ENCODE measurements at places on chromosomes 16 and 17.
A peak's percentile ranks its signal among the peaks of the same experiment; 100 is the strongest.

- DNase-seq: no peak
Measured at GRCh38 chr16:57083485-57084126, 8.8 kb upstream of the CPNE2 start.

GRCh38 chr17:57730026-57730701 is 14.9 kb downstream of the CCDC182 start:
- DNase-seq: no peak

DNA sequence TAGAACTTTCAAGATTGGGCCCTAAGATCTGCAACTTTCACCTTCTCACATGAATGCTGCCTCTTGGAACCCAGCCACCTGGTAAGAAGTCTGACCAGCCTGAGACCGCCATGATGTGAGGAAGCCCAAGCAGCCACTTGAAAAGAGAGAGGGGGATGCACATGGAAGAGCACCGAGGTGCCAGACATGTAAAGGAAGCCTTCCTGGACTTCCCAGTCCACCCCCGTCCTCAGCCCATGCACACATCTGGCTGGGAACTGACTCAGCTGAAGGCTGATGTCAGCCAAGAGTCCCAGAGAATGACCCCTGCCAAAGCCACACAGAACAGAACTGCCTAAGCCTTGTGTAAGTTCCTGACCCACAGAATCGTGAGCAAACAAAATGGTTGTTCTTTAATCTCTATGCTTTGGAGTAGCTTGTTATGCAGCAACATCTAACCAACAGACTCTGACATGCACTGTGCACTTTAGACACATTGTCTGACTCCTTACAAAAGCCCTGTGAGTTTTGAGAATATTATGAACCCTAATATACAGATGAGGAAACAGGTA is 86.7 kb downstream of the RMI2 start:
- no peak for DNase-seq

DNA sequence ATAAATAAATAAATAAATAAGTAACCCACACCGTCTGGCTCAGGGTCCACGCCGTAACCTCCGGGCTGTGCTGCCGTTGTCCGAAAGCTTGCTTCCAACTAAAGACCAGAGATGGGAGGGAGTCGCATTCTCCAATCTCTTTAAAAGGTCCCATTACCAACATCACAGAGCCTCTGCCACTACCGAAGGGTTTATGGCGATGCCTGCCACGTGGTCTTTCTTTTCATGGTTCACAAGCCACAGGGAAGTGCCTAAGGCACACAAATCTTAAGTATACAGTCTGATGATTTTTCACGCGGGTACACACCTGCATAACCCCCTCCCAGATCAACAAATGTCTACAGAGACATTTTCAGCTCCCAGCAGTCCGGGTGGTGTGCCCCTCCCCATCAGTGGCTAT is 1.4 kb downstream of the COTL1 start:
- DNase-seq: no peak

DNA sequence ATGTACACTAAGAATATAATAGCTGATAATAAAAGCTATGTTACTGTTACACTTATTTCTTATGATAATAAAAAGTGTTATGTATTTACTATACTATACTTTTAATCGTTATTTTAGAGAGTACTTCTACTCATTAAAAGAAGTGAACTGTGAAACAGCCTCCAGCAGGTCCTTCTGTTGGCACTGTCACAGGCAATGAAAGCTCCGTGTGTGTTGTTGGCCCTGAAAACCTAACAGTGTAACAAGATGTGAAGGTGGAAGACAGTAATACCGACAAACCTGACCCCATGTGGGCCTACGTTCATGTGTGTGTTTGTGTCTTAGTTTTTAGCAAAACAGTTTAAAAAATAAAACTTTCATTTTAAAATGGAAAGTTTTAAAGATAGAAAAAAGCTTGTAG is 91.8 kb downstream of the STH start:
- no peak for DNase-seq

- no peak for DNase-seq
Measured at GRCh38 chr16:56354016-56354415, 71.3 kb downstream of the AMFR start.

GRCh38 chr16:83530293-83530692 is 277.5 kb upstream of the HSBP1 start:
- DNase-seq: no peak

DNA sequence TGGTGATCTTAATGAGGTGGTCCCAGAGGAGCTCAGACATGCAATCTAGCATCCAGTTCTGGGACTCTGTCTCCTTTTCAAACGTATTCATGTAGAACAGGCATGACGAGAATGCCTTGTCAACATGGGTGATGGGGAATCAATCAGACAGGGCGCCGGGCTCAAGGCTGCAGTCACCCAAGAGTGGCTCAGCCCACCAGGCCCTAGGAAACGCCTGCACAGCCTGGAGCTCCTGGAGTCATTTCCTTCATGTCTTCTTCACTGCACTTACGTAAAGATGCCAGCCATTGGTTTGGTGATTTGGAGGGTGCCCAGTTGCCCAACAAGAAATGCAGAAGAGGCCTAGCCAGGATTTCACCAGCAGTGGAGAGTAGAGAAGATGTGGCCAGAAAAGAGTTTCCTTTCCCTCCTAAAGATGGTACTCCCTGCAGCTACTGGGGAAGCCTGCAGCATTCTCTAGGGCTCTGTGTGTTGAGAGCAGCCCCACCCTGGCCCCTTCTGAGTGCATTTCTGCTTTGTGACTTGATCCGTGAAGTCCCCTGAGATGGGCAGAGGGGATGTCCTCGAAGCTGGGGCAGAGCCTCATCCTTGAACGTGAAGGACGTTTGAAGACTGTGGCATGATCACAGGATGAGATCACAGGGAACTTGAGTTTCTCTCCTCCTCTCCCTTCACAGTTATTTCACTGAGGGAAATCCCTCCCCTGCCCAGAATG is 24.0 kb upstream of the STH start:
- no peak for DNase-seq

DNA sequence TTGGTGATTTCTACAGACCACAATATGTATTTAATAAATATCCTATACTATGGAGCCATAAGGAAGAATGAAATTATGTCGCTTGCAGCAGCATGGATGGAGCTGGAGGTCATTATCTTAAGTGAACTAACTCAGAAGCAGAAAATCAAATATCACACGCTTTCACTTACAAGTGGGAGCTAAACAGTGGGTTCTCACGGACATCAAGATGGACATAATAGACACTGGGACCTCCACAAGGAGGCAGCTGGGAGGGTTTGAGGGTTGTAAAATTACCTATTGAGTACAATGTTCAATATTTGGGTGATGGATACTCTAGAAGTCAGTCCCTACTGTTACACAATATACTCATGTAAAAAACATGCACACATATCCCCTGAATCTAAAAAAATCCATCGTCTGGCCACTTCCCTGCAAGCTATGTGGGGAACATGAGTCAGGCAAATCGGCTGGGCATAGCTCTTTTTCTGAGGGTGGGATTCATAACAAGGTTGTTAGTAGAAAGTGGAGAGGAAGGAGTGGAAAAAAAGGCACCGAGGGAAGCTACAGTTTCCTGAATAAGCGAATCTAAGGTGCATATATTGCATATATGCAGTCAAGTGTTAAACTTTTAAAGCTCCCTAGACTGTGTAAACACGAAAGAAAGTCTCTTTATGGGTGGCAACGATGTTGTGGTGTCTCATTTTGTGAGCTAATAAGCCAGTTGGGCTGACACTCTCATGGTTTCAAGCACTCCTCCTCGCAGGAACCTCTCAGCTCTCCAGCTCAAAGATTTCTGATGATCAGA is 135.2 kb upstream of the CPHXL start:
- DNase-seq: no peak

- DNase-seq: no peak
Measured at GRCh38 chr16:51163894-51164566, 13.0 kb upstream of the SALL1 start.

DNA sequence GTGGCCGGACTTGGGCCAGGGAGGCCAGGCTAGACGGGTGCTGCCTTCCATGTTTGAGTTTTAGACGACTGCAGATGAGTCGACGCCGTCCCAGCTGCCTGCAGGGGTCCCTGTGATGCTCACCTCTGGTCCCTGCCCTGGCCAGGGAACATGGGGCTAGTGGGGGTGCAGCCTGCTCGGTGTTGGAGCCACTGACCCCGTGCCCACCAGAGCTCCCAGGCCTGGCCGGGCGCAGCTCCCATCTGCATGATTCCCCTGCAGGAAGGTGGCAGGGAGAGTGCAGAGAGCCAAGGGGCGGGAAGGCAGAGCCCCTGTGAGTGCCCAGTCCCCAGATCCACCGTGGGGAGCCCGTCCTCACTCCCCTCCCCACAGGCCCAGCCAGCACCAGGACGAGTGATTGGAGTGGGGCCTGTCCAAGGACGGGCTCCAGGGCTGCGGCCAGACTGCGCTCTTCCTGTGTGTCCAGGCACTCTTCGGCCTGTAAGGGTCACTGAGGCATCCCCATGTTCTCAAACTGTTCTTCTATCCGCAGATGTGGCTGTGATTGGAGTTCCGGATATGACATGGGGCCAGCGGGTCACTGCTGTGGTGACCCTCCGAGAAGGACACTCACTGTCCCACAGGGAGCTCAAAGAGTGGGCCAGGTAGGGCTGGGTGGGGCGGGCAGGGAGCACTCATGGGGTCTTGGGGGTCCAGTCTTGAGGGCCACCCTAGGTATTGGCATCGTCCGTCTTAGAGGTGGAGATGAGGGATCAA is 26.0 kb upstream of the CDH15 start:
- DNase-seq: no peak

GRCh38 chr16:69031877-69032301 is 73.6 kb upstream of the HAS3 start:
- no peak for DNase-seq

DNA sequence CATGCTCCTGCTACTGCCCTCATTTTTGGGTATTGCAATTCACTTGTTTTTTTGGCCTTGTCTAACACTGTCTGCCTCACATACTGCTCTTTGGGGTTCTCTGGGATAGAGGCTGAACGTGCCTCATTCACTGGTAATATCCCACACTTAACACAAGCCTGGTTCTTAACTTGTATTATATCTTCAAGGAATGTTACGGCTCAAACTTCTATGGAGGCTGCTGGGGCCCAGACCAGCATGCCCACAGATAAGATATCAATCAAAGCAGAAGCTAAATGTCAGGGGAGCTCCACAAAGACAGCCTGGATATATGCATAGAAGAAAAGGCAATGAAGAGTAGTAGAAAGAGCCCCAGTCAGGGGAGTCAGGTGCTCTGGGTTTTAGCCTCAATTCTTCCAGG is 103.5 kb downstream of the WSCD1 start:
- no peak for DNase-seq

- DNase-seq: no peak
Measured at GRCh38 chr16:20107083-20107482, 33.4 kb upstream of the GPR139 start.

DNA sequence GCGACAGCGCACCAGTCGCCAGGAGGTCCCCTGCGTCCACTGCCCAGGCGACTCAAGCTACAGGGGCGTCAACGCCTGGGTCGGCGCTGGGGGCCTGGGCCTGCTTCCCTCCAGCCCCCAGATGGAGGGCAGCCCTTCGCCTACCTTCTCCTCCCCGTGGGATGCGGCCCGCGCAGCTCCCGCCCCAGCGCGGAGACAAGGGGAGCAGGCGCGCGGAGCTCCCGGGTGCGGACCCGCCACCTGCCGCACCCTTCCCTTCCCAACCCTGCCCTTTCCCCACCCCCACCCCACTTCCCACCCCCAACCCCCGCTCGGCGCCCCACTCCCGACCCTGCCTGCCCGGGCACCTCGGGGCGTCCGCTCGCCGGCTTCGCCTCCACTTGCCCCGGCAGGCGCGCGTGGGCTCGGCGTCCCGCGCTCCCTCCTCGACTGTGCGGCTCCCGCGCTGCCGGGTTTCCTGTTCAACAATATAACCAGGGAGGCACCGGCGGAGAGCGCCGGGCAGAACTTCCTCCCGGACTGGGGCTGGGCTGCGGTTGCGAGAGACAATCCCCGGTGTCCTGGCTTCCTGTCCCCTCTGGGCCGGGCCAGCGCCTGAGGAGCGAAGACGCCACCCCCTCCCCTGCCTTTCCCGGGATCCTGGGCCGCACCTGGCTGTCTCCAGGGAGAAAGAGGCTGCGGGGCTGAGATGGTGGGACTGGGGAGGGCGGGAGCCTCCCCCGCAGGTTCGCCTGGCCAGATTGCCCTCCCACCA is at the start of gene ARHGAP27:
Gene ARHGAP27 (minus strand): TSS at position 466 of the 754 bp plus-strand sequence. CDS start 2,591 bp downstream, outside the sequence.
- DNase-seq: no peak

DNA sequence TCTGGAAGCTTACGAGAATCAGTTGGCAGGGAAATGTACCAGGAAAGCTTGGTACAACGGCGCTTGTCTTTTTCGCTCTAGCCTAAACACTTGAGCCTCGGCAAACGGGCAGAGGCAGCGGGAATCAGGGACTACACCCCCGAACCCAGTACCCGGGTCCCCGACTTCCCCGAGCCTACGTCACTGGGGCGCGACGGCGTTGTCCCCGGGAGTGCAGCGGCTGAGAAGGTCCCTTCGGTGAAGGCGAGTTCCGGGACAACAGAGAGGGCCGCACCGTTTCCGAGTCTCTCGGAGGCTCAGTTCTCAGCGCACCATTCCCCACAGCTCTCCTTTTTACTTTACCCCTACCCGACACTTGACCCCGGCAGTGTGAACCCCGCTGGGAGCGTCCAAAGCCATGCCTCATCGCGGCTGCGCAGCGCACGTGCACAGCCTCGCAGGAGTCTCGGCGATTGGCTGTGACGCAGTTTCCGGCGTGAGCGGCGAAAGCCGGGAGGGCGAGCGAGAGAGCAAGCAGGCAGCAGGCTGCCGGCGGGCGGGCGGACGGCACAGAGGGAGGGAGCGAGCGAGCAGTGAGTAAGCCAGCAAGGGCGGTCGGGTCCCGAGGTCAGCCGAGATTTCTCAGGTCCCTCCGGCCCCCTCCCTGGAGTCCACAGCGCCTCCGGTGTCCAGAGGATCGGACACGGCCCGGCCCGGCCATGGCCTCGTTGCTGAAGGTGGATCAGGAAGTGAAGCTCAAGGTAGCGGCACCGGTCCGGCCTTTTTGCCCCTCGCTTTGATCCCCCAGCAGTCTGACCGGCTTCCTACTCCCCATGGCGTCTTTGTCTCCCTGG is at the start of gene PSME3:
Gene PSME3 (plus strand): TSS at position 464 of the 833 bp plus-strand sequence. CDS start 235 bp downstream, at position 699.
- DNase-seq: peak; percentile 87

GRCh38 chr17:64261417-64262145 is 1.5 kb downstream of the TEX2 start:
- DNase-seq: no peak

DNA sequence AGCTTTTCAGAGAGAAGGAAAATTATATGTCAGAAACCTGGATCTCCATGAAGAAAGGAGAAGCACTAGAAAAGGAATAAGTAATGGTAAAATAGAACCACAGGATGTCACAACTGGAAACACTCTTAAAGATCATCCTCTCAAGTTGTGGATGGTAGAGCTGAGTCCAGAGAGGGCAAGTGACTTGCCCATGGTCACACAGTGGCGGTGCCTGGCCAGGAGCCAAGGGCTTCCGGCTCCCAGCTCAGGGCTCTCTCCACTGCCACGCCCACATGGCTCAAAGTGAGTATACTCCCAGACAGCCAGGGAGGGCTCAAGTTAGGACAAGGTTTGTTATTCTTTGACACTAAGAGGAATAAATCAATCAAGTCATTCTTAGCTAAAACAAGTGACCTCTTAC is 159.8 kb downstream of the COPRS start:
- no peak for DNase-seq

- no peak for DNase-seq
Measured at GRCh38 chr16:26889740-26890139, 177.0 kb upstream of the C16orf82 start.
